Activated CD4-positive, alpha-beta memory T cell treated with anti-CD3 and anti-CD28 coated beads, Interleukin-2, amount 10 ng/mL, durations not matched to agents 7 days and 5 days (primary cell): ENCODE measurements at places on chromosomes 1 and 21.
A peak's percentile ranks its signal among the peaks of the same experiment; 100 is the strongest.

- no peaks in the 10 kb centered on the region for H3K36me3 ChIP-seq
- H3K27me3 ChIP-seq: no peaks in the 10 kb centered on the region
- H3K4me1 ChIP-seq: no peaks in the 10 kb centered on the region
- no peak for DNase-seq
- no peak overlapping the region for H3K4me3 ChIP-seq
Measured at GRCh38 chr1:188888386-188888785, 1589.3 kb downstream of the BRINP3 start.

- H3K36me3 ChIP-seq: no peaks in the 10 kb centered on the region
- no peaks in the 10 kb centered on the region for H3K4me1 ChIP-seq
- no peak overlapping the region for H3K4me3 ChIP-seq
- H3K27me3 ChIP-seq: no peaks in the 10 kb centered on the region
- H3K27ac ChIP-seq: no peak overlapping the region
- DNase-seq: no peak
Measured at GRCh38 chr1:245871191-245871590, 635.9 kb downstream of the SMYD3 start.

GRCh38 chr1:85202092-85202863 lies 1.5 kb upstream of the SYDE2 start:
- H3K4me3 ChIP-seq: peak overlapping the region; percentile 92
- H3K36me3 ChIP-seq: no peaks in the 10 kb centered on the region
- H3K4me1 ChIP-seq: peaks cover 18% of the 10 kb centered on the region
- DNase-seq: no peak

GRCh38 chr1:184424157-184424556 lies 37.3 kb downstream of the C1orf21 start:
- H3K27me3 ChIP-seq: peaks cover 10% of the 10 kb centered on the region
- no peaks in the 10 kb centered on the region for H3K4me1 ChIP-seq
- no peak overlapping the region for H3K4me3 ChIP-seq
- no peak for DNase-seq
- no peak overlapping the region for H3K27ac ChIP-seq
